ENCODE measurements at places on chromosomes 4 and X. TPM values are rescaled to one million over a fixed set of nuclear protein-coding genes. Genes with fewer than 3 reads are reported as not detected.

The JADE3 gene
- 6.1 TPM for total RNA-seq

The UGT2B7 gene
- total RNA-seq, result 0.26 TPM

- DNase-seq, result peak; percentile 25
Measured at GRCh38 chrX:108199691-108200090, 108.1 kb downstream of the ATG4A start.

DNA sequence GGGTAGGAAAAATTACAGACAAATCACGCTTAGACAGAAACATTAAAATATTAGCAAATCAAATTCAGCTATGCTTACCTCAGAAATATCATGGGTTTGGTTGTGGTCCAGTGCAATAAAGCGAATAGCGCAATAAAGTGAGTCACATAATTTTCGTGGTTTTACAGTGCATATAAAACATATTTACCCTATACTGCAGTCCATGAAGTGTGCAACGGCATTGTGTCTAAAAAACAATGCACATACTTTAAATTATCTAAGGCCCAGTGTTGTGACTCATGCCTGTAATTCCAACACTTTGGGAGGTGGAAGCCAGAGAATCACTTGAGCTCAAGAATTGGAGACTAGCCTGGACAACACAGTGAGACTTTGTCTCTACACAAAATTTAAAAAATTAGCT lies 195.7 kb upstream of the IL1RAPL1 start:
- peak; percentile 15 for DNase-seq
